ENCODE measurements at places on chromosomes 7 and 10.

DNA sequence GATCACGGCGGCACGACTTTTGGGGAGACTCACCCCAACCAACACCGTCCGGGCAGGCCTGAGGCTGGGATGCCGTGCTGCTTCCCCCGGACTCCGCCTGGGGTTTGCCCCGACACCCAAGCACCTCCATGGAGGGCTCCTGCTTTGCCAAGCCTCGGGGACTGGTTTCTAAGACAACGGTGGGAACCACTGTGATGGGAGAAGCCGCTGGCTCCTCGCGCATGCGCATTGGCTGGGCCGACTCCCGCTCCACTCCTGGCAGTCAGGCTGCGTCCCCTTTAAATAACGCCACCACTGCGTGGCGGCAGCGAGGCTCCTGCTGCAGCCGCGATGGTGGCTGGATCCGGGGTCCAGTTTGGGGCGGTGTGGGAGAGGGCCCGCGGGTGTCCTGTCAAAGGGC lies 201.0 kb downstream of the ZNF716 start:
- no peak for DNase-seq
- H3K27ac ChIP-seq = no peak overlapping the region
- H3K4me1 ChIP-seq = no peaks in the 10 kb centered on the region
- no peak overlapping the region for H3K4me3 ChIP-seq
- H3K36me3 ChIP-seq = no peaks in the 10 kb centered on the region

DNA sequence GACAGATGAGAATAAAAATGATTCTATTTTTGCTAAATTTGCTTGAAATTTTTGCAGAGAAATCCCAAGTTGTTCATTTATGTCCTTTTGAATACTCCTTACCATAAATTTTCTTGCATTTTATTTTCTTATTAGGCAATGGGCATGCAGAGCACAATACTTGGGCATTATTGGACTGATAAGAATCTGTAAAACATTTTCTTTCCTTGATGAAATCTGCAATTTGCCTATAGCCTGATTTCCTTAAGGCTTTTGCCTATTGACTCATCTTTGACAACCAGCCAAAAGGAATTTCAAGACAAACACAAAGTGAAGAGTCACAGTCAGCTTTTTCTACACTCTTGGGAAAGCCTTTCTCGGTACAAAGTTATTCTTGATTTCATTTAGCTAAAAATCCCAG lies 30.5 kb upstream of the GNAT3 start:
- no peaks in the 10 kb centered on the region for H3K4me1 ChIP-seq
- no peak overlapping the region for H3K27ac ChIP-seq
- H3K36me3 ChIP-seq = no peaks in the 10 kb centered on the region
- H3K4me3 ChIP-seq = no peak overlapping the region
- H3K27me3 ChIP-seq = no peaks in the 10 kb centered on the region

DNA sequence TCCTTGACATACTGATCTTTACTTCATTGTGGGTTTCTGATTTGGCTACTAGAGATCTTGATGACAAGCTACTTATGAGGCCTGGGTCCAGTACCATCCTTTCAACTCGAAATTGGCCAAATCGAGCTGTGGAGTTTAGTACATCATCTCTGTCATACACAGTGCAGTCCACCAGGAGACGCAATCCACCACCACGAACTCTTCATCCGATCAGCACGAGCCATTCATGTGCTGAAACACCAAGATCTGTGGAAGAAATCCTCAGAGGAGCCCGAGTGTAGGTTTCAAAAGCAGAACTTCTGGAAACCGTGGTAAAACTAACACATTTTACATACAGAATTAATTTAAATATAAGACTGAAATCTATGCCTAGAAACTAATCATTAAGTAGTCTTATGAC lies 14.2 kb downstream of the DNAJC9 start:
- no peak overlapping the region for H3K27ac ChIP-seq
- DNase-seq = no peak
- H3K36me3 ChIP-seq = peaks cover 65% of the 10 kb centered on the region

DNA sequence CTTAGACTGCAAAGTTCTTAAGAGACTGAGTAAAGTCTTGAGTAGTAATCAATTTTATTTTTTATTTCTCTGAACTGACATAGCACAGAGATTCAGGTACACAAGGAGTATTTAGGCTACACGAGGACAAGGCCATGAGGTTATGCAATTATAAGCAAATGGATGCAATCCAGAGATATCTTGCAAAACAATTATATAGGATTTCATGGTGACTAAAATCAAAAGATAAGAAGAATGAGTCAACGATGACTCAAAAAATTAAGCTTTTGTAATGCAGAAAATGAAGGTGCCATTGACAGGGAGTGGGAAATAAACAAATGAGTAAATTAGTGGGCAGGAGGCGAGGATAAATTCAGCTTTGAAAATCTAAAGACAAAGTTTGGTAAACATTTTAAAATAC lies 66.7 kb upstream of the MYO3A start:
- no peak overlapping the region for H3K27ac ChIP-seq
- no peaks in the 10 kb centered on the region for H3K27me3 ChIP-seq
- H3K4me3 ChIP-seq = no peak overlapping the region
